Spleen (tissue), 13 donors: ENCODE measurements at places on chromosomes 5 and 9. TPM values are rescaled to one million over a fixed set of nuclear protein-coding genes. Genes with fewer than 3 reads are reported as not detected.
A peak's percentile ranks its signal among the peaks of the same experiment; 100 is the strongest.

DNA sequence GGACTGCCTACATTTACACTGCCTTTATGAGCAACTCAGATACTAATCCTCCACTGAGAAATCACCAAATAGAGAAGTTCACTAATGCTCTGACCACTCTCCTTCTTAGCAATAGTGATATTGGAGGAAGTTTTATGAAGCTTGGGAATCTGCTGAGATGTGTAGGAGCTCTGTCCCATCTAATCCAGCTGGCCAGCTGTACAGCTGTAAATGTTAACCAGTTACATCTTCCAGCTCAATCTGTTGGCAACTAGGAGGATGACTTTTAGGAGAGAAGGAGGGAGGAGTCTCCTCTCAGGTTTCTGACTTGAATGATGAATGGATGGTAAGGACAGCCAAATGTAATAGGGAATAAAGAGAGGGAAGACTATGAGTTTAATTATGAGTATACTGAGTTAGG, 36.3 kb upstream of the LRRC19 start:
- no peak for DNase-seq

TRIP13 gene
- total RNA-seq = 1.8 TPM

DNA sequence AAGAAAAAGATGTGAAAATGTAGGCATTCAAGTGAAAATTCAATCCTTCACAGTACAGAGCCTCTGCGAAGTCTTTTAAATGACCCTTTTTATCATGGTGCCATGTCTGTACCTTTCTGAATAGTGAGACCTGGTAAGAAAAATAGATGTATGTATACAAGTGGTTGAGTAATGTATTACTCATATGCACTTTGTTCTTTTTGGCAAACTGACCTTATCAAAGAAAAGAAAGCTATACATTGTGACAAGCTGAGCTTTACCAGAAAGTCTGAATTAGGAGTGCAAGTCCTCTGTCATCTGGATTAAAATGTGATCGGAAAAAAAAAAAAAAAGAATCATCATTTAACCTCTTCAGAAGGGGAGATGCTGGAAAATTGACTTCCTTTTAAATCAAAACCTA, 356.4 kb upstream of the CCNH start:
- no peak for DNase-seq

DNA sequence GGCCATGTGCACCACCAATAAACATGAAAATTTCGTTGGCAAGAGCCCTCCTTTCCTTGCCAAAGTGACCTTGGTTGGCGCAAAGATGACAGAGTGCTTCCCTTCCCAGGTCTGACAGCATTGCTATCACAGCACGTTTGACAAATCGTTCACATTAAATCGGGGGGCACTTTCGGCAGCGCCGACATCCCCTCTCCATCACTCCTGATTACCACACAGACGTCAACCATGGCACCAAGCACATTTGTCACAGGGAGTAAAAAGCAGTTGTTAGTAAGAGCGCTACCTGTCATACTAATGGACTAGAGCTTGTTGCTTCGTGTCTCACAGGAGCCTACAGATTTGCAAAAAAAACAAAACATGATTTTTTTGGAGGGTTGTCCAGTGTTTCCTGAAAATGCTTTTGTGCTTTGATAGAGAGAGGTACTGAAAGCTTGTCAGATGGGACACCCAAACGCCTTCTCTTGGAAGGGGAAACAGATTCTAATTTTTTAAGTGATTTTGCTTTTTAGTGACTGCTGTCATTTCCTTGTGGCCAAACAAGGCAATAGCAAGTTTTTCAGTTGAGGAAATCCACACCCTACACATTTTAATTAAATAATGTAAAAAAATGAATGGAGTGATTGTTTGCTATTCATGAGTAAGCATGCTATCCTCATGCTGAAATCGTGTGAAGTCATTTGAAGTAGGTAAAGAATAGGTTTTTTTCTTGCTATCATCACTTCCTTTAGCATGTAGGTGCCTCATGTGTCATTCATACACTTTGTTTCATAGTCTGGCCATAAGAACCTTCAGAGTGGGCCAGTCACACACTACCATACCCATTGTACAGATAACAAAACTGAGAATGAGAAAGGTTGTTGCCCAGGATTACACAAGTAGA, 682.8 kb upstream of the WWC1 start:
- DNase-seq = no peak

BTNL9 gene
- 123 TPM for total RNA-seq

- DNase-seq = no peak
Observed at GRCh38 chr9:107935931-107936330, 446.4 kb upstream of the KLF4 start.

DNA sequence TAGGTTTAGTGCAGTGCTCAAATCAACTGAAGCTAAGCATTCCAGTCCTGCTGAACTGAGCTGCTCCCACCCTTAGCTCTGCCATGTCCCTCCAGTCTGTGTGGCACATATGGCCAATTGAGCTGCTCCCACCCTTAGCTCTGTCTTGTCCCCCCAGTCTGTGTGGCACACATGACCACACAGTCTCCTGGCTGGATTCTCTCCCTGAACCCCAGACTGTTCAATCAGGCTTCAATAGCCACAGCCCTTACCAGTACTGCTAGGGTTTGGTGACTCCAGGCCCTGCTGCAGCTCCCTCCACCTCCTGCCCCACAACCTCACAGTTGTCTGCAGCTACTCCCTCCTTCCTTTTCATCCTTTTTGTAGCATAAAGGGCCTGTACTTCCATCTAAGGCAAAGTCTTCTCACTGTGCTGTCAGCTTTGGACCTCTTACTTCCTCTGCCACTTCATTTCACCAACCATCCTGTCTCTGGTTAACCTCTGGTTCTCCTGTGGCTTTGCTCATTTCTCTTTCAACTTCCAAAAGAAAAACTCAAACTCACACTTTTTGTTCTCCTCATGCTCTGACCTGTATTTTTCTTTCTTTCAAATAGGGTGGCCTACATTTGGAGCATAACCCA, 50.8 kb downstream of the ADAMTS12 start:
- no peak for DNase-seq

DNA sequence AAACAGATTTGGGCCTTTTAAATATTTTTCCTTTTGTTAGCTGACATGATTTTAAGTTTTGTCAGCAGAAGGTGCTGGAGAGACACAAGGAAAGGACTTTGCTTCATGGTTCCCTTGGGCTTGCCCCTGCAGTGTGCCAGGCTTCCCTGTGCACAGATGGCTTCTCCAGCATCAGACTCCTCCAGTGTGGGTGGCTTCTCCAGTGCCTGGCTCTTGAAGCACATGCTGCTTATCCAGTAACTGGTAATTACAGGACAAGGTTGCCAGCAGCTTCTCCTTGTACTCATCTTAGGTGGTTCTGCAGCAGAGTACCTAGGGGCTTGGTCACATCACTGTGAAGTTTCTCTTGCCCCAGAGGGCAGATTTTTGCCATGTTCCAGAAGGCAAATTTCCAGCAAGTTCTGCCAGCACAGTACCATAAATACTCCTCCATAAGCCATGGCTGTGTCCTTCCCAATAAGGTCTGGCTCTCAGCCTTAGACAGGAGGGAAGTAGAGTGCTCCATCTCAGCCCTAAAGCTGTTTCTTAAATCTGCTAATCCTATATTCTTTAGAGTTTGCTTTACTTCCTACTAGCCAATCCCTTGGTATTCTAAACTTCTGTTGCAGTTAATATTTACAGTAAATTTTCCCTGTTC, 62.4 kb downstream of the PJA2 start:
- DNase-seq = no peak

GRCh38 chr5:122845229-122846050, at the start of gene SNX24:
Gene SNX24, plus strand, starts transcription at chr5:122845613. Its CDS starts 21 bp downstream, at chr5:122845634.
- peak; percentile 94 for DNase-seq

LRRC14B gene
- not detected for total RNA-seq

GRCh38 chr5:143771602-143772001, 40.4 kb upstream of the HMHB1 start:
- no peak for DNase-seq

LCNL1 gene
- 8.3 TPM for total RNA-seq

F2RL1 gene
- total RNA-seq = 8.7 TPM
